ENCODE measurements at places on chromosomes 2 and 18. TPM values are rescaled to one million over a fixed set of nuclear protein-coding genes. Genes with fewer than 3 reads are reported as not detected.

The SLC38A11 gene
- not detected for total RNA-seq

The CD8B gene
- total RNA-seq: 3.0 TPM

The DYSF gene
- 0.12 TPM for total RNA-seq

The ANKRD30BL gene
- not detected for total RNA-seq

The GNLY gene
- 26.3 TPM for total RNA-seq

The LAMA1 gene
- not detected for total RNA-seq

The LCT gene
- total RNA-seq: not detected

The ENOSF1 gene
- total RNA-seq: 59.5 TPM

The SMAD2 gene
- total RNA-seq: 134 TPM

The POLE4 gene
- total RNA-seq: 50.2 TPM

The ACAA2 gene
- total RNA-seq: 79.8 TPM

The CAPN10 gene
- total RNA-seq: 50.7 TPM

The LYG2 gene
- total RNA-seq: not detected

The ONECUT2 gene
- not detected for total RNA-seq

The COX5B gene
- total RNA-seq: 168 TPM

The LIMS4 gene
- 0.67 TPM for total RNA-seq

The IGFBP2 gene
- 43.4 TPM for total RNA-seq

The MAP3K19 gene
- total RNA-seq: not detected

The GKN2 gene
- total RNA-seq: not detected

The IL1RN gene
- not detected for total RNA-seq

The CEBPZOS gene
- 32.7 TPM for total RNA-seq

The ARID5A gene
- 74.6 TPM for total RNA-seq

The SCN9A gene
- 0.26 TPM for total RNA-seq

The ACTG2 gene
- not detected for total RNA-seq
